Ascending aorta (tissue), 2 donors: ENCODE measurements at places on chromosomes 2 and 18.

GRCh38 chr2:48588745-48589144 lies 28.9 kb upstream of the GTF2A1L start:
- DNase-seq, result no peak

- no peak for DNase-seq
These were observed 131.1 kb downstream of the FMNL2 start for GRCh38 chr2:152466041-152466440.

GRCh38 chr2:80190166-80190565 lies 114.4 kb downstream of the LRRTM1 start:
- no peak for DNase-seq

GRCh38 chr18:77108821-77109647 lies 23.5 kb downstream of the MBP start:
- DNase-seq, result no peak
